ENCODE measurements at places on chromosomes 4 and X. TPM values are rescaled to one million over a fixed set of nuclear protein-coding genes. Genes with fewer than 3 reads are reported as not detected.

DUX4 gene
- not detected for total RNA-seq

MID1 gene
- total RNA-seq: 13.5 TPM

AMTN gene
- not detected for total RNA-seq

YY2 gene
- 1.8 TPM for total RNA-seq

TCEAL7 gene
- total RNA-seq: 23.1 TPM

SSX4B gene
- not detected for total RNA-seq

AWAT2 gene
- total RNA-seq: not detected

ANOS1 gene
- total RNA-seq: 7.0 TPM

MAGEC3 gene
- total RNA-seq: not detected

USP51 gene
- total RNA-seq: 2.0 TPM

PLRG1 gene
- total RNA-seq: 83.4 TPM

SSX2 gene
- not detected for total RNA-seq

GPR34 gene
- total RNA-seq: not detected

OCRL gene
- total RNA-seq: 20.1 TPM

IQCM gene
- not detected for total RNA-seq

FHDC1 gene
- total RNA-seq: 3.7 TPM

CXCL3 gene
- 7.3 TPM for total RNA-seq

STBD1 gene
- 7.4 TPM for total RNA-seq

SULT1B1 gene
- total RNA-seq: not detected

P2RY4 gene
- not detected for total RNA-seq

TEX11 gene
- not detected for total RNA-seq

BRCC3 gene
- 10.8 TPM for total RNA-seq

AIMP1 gene
- total RNA-seq: 30.3 TPM

SATL1 gene
- 0.07 TPM for total RNA-seq

USP17L10 gene
- total RNA-seq: not detected

CT45A1 gene
- total RNA-seq: not detected

CORIN gene
- total RNA-seq: 0.07 TPM

CLTRN gene
- total RNA-seq: 2.0 TPM

MAGEA9B gene
- total RNA-seq: 0.17 TPM

SHROOM4 gene
- total RNA-seq: 7.5 TPM

ASB9 gene
- 3.6 TPM for total RNA-seq

CT55 gene
- not detected for total RNA-seq

OTOP1 gene
- not detected for total RNA-seq

FAM53A gene
- total RNA-seq: 1.1 TPM

PACRGL gene
- 23.0 TPM for total RNA-seq

SYTL5 gene
- total RNA-seq: not detected

EDA2R gene
- 12.6 TPM for total RNA-seq

YIPF7 gene
- total RNA-seq: not detected

FGFBP2 gene
- not detected for total RNA-seq

RTL3 gene
- not detected for total RNA-seq

C4orf46 gene
- 14.1 TPM for total RNA-seq

RNF212 gene
- 13.0 TPM for total RNA-seq

SLC49A3 gene
- total RNA-seq: 3.4 TPM

GUCY1A1 gene
- 2.2 TPM for total RNA-seq

PCDH10 gene
- 2.0 TPM for total RNA-seq

BTC gene
- 9.9 TPM for total RNA-seq

VCX3B gene
- not detected for total RNA-seq

ARMCX6 gene
- total RNA-seq: 34.4 TPM

HSFX1 gene
- 0.25 TPM for total RNA-seq

ADAMTS3 gene
- 3.5 TPM for total RNA-seq

AFM gene
- total RNA-seq: not detected

SAP30 gene
- total RNA-seq: 17.0 TPM

UGT2B17 gene
- not detected for total RNA-seq

PROM1 gene
- total RNA-seq: 69.0 TPM

TAB3 gene
- 43.3 TPM for total RNA-seq

TRIM2 gene
- total RNA-seq: 80.3 TPM
